ENCODE measurements at places on chromosomes 12 and 14.

DNA sequence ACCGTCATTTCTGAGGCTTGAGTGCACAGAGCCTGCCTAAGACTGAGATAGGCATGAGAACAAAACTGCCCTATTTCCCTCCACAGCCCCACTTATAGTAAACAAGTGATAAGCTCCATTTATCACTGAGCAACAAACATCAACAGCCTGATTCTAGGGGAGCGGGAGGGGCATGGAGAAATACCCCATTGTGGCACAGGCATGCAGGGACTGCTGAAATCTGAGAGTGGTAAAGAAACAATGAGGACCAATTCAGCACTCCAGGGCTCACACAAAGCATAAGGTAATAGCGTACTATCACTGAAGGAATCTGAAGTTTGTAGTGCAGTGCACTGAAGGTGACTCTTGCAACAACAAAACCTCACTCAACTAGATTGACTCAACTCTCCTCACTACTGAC is 186.7 kb downstream of the ANO2 start:
- no peak for DNase-seq

- peak; percentile 28 for DNase-seq
Observed at GRCh38 chr14:103074729-103075367, 9.2 kb upstream of the LBHD2 start.

DNA sequence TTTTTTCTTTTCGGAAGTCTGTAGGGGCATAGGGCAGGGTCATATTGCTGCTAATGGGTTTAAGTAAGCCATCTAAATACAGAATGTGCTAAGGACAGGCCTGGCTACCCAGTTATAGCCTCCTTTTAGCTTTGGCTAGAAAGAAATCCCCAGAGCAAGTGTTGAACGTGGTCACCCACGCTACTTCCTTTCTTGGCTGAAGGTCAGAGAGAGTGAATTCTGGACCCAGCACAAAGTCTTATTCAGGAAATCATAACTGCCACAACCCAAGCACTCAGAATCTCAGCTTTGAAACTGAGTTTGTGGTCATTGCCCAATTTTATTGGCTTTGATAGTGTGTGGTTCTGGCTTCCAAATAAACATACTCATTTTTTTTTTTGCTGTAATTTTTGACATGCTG is 542.1 kb upstream of the ATP2B1 start:
- DNase-seq = no peak

- DNase-seq = no peak
Observed at GRCh38 chr12:77133566-77133965, 68.2 kb upstream of the E2F7 start.

DNA sequence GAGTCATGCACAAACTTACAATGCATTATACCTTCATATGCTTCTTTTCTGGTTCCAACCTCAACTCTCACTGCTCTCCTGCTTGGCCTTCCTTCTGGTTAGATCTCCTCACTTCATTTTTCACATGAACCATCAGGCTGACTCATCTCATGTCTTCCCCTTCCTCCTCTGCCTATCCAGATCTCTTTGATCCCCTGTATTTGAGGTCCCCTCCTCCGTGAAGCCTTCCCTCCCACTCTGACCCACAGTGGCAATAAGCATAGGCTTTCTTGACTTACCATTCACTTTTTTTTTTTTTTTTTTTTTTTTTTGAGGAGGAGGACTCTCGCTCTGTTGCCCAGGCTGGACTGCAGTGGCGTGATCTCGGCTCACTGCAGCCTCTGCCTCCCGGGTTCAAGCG is 14.7 kb upstream of the ASIC1 start:
- DNase-seq = no peak

- no peak for DNase-seq
Observed at GRCh38 chr14:69313176-69313575, 53.2 kb downstream of the GALNT16 start.

All from NCI-H748 treated with DMSO at 0.1 percent for 48 hours (cell line).